GM12865 (cell line): ENCODE measurements at places on chromosomes 1 and 21.

- DNase-seq, result no peak
Measured at GRCh38 chr1:1755852-1756251, 22.4 kb downstream of the NADK start.

GRCh38 chr1:7022058-7022457, 236.8 kb downstream of the CAMTA1 start:
- DNase-seq, result no peak

DNA sequence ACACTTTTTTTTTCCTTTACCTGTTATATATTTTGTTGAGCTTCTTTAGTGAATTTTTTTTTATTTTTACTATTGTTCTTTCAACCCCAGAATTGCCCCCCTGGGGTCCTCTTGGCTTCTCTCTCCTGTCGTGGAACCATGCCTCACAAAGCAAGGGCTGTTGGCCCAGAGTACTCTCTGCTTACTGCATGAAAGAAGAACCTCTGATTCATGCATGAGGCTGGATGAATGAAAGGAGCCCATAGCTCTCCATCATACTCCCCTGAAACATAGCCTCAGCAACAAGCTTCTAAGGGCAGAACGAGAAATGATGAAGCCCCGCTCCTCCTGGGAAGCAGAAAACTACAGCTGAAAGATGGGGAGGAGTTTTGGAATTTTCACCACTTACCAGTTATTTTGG, 1441.0 kb downstream of the BRINP3 start:
- DNase-seq, result no peak

- no peak for DNase-seq
Measured at GRCh38 chr1:75616436-75617433, 5.8 kb upstream of the SLC44A5 start.

DNA sequence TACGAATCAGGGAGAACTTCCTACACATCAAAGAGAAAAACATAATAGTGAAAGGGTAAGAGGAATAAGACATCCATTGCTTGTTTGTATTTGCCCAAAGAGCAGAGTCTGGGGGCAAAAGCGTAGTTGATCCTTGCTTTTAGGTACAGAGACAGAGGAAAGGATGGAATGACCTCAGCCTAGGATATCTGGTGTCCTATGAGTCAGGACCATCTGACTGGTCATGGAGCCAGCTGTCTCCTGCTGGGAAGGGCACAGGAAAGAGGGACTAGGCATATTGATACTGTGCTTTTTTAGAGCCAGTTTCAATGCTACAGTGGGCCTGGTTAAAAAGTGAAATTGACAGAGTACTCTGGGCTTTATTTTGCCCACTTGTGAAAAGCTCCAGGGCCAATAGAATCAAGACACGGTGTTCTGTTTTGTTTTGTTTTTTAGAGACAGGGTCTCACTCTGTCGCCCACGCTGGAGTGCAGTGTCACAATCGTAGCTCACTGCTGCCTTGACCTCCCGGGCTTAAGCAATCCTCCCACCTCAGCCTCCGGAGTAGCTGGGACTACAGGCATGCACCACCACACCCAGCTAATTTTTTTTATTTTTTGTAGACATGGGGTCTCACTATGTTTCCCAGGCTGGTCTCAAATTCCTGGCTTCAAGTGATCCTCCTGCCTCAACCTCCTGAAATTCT, 3.2 kb downstream of the PLEKHO1 start:
- no peak for DNase-seq

- no peak for DNase-seq
Measured at GRCh38 chr21:45954261-45954660, 27.3 kb upstream of the COL6A1 start.
